ENCODE measurements at places on chromosomes 11 and 22.

GRCh38 chr22:40684728-40685127, 5.4 kb downstream of the MCHR1 start:
- DNase-seq, result no peak

DNA sequence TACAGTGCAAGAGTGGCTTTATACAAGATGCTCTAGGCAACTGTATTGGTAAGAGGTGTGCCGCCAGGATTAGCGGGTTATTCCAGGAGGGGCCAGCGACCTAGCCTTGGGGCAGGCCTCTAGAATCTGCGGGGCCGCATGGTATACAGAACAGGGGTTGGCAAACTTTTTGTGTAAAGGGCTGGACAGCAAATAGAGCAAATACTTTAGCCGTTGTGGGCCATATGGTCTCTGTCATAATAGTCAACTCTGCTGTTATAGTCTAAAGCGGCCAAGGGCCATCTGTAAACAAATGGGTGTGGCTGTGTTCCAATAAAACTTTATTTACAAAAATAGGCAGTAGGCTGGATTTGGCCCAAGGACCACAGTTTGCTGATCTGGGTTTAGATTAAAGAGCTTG, 32.6 kb downstream of the FBLN1 start:
- no peak for DNase-seq

- no peak for DNase-seq
Measured at GRCh38 chr11:91433284-91434010, 791.2 kb upstream of the FAT3 start.

DNA sequence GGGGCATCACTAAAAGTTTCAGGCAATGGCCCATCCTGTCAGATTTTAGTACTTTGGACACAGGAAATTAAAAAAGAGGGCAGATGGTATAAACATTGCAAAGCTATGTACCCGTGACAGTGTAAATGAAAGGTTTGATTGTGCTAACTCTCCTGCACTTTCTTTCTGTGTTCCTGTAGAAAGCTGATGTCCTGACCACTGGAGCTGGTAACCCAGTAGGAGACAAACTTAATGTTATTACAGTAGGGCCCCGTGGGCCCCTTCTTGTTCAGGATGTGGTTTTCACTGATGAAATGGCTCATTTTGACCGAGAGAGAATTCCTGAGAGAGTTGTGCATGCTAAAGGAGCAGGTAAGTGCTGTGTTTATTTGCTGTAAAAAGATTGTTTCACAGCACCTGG, 10.3 kb downstream of the CAT start:
- no peak for DNase-seq

DNA sequence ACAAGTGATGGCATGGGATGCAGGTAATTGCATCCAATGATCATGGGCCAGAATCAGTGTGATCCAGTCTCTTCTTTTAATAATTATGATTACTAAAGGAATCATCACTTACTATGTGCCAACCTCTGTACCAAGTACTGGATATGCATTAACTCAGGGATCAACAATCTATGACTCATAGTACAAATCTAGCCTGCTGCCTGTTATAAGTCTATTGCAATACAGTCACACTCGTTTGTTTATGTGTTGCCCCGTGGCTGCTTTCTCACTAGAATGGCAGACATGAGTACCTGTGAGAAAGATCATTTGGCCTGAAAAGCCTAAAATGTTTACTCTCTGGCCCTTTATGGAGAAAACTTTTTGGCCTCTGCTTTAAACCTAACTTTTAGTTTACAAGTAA, 45.0 kb downstream of the OR6Q1 start:
- DNase-seq, result no peak

GRCh38 chr22:35620624-35621251, 3.6 kb upstream of the MB start:
- no peak for DNase-seq

DNA sequence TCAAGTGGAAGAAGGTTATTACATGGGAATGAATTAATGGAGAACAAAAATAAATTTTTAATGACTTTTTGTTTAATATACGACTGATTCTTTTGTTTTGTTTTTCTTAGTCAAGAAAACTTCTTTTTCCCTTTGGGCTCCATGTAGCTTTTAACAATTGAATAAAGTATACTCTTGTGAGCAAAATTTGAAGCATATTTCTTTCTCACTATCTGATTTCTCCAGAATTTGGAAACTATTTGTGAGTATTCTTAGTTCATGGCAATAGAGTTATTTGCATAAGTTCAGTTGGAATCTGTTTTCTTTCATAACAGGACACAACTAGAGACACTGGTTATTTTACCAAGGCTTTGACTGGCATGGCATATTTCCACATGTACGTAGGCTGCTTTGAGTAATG, 3.8 kb upstream of the APOL1 start:
- no peak for DNase-seq

- DNase-seq, result no peak
Measured at GRCh38 chr11:127017482-127017881, 16.9 kb upstream of the KIRREL3 start.

- no peak for DNase-seq
Measured at GRCh38 chr11:103904324-103904667, 132.1 kb upstream of the DDI1 start.

DNA sequence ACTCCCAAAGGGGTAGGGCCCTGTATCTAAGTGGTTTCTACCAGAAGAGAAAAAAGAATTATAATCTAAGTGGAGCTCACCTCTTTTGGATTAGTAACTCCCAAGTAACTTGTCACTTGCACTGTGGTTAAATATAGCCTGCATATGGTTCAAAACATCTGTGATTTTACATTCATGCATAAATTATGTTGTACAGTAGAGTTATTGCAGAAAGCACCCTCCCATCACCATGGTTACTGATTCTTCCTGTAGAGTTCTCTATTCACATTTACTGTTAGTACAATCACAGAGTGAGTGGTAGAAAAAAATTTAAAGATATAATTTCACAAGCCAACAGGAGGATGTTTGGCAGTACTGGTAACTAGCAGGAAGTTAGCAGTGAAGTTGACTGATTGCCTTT, 80.4 kb downstream of the LRRC4C start:
- no peak for DNase-seq
